CD4-positive, alpha-beta T cell treated with Interleukin-17A for 1 hour (primary cell): ENCODE measurements at places on chromosomes 2 and 18.

DNA sequence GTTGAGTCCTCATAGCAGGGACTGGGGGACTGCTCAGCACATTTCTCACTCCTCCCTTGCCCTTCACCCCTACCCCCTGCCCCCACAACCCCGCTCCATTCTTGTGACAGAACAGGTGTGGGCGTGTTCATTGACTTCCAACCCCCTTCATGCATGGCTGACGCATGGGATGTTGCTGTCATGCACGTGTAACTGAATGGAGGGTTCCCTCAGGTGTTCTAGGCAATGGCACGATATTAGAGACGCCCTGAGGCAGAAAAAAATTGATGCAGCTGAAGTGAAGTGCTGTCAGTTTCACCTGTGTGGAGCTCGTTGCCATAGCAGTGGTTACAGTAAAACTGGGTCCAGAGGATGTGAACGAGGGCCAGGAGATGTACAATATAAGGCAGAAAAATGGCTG is 6.5 kb upstream of the THOC1 start:
- no peak for DNase-seq

DNA sequence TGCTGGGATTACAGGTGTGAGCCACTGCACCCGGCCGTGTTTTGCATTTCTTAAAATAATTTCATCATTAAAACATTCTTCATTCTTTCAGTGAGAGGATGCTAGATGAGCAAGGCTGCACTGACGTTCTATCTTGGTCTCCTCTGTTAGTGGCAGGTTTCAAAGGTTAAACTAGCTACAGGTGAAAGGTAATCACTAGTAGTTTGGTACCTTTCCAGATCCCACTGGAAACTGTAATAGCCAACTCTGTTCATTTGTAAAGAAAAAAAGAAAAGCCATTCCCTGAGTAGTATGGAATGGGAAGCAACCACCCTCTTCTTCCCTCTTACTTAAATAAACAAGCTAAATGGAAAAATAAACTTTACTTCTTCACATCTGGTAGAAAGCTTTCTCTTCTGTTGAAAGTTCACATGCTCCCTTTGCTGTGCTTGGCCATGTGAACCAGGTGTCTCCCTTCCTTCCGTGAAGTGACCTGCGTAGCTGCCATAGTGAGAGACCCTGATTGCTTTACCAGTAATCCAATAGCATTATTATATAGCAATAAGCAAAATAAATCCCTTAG is 94.0 kb downstream of the GREB1L start:
- DNase-seq = no peak

GRCh38 chr2:118202707-118203303 is 114.5 kb downstream of the INSIG2 start:
- DNase-seq = peak; percentile 61

DNA sequence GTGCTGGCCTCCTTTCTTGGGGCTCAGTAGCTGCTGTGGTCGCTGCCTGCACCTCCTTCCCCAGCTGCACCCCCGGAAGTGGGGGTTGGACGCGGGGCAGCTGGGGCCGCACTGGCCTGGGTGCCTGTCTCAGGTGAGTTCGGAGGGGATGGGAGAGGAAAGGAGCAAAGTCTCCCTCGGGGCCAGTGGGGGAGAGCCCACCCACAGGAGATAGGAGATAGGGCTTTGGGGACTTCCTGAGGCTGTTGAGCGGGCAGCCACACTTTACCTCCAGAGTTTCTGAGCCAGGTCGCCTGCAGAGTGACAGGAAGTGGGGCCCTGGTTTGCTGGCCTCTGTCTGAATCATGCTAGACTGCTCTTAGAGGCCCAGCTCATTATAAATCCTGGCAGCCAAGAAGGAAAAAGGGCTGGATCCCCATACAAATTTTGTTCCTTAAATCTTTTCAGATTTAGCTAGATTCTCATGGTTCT is 8.1 kb downstream of the MBP start:
- DNase-seq = peak; percentile 64

DNA sequence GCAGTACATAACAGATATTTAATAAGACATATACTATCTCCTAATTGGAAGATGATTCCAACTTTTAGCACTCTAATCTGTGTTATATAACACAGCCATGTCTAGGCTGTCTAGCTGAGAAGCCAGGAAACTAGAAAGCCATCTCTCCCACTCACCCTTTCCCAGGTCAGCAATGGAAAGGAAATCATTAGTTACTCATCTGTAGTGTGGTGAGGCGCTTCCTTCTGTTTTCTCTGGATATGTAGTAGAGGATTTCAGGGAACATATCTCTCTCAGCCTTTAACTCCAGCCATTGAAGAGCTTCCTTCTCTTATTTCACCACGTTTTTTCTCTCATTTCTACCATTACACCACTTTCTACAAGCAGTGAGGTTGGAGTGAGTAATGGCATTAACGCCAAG is 19.4 kb downstream of the RBBP8 start:
- DNase-seq = no peak

- DNase-seq = no peak
Observed at GRCh38 chr2:53422979-53423378, 344.6 kb upstream of the CHAC2 start.

GRCh38 chr18:26425148-26425531 is 123.2 kb downstream of the KCTD1 start:
- no peak for DNase-seq

DNA sequence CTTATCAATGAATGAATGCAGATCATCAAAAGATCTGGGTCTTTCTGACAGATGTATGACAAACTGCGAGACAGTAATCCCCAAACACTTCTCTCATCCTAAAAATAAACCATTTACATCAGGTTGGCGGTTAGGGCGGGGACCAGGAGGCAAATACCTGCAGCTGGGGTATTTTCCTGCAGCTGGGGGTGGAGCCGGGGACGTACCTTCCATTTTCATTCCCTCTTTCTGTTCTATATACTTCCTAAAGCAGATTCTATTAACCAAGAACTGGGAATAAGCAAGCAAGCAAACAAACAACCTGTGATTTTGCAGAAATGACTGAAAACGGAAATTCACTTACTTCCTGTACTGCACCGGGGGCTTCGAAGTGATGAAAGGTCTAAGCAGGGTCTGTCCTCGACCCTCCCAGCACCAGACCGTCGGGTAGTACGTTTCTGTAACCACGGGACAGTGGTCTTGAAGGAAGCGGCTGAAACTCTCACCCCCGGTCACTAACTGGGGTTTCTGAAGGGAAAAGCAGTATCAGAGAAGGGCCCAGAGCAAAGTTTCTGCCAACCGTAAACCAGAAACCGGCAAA is 1.2 kb downstream of the ABHD3 start:
- peak; percentile 55 for DNase-seq

- DNase-seq = peak; percentile 71
Observed at GRCh38 chr2:42086500-42086953, 38.7 kb downstream of the PKDCC start.

GRCh38 chr2:210859314-210859713 is 302.9 kb downstream of the CPS1 start:
- DNase-seq = no peak

- peak; percentile 63 for DNase-seq
Observed at GRCh38 chr2:233075966-233076339, 15.8 kb downstream of the INPP5D start.

- DNase-seq = no peak
Observed at GRCh38 chr2:31379747-31380146, 34.8 kb downstream of the XDH start.

DNA sequence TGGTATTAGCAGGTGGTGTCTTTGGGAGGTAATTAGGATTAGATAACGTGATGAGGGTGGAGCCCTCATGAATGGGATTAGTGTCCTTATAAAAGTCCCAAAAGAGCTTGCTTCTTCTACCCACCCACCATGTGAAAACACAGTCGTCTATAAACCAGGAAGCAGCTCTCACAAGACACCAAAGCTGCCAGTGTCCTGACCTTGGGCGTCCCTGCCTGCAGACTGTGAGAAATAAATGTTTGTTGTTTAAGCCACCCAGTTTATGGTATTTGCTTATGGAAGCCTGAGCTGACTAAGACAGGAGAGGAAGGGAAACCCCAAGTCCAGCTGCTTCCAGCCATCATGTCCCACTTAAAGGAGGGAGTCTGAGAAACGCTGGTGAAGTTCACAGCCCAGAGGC is 13.6 kb downstream of the ADI1 start:
- no peak for DNase-seq

DNA sequence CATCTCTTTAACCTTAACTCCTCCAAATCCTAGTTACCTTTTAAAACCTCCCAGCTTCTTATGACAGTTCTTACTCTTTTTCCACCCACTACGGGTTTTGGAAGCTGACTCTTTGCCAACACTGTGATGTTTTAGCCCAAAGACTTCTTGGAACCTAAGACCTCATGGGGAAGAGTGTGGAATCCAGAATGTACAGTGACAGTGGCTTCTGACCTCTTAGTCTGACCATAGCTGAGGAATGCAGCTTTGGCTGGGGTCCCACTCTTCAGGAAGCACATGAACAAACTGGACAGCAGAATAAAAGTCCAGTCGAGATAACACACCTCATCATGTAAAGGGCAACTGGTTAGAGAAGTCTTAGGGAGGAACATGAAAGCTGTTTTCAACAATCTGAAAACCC is 161.1 kb upstream of the PKDCC start:
- no peak for DNase-seq

GRCh38 chr2:218081063-218081462 is 12.0 kb downstream of the RUFY4 start:
- DNase-seq = no peak

DNA sequence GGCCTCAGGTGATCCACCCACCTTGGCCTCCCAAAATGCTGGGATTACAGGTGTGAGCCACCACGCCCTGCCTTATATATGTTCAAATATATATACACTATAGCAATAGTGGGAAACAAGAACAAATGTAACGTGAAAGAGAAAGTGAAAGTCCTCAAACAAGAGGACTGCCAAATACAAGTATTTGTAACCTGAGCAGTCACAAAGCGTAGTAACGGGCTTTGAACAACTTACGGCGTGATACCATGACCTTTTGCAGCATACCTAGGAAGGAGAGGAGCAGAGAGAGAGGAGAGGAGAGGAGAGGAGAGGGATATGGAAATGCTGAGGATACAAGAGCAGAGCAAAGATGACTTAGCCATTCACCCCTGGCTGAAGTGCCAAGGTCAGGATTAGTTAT is 113.8 kb upstream of the RGPD4 start:
- DNase-seq = peak; percentile 12

DNA sequence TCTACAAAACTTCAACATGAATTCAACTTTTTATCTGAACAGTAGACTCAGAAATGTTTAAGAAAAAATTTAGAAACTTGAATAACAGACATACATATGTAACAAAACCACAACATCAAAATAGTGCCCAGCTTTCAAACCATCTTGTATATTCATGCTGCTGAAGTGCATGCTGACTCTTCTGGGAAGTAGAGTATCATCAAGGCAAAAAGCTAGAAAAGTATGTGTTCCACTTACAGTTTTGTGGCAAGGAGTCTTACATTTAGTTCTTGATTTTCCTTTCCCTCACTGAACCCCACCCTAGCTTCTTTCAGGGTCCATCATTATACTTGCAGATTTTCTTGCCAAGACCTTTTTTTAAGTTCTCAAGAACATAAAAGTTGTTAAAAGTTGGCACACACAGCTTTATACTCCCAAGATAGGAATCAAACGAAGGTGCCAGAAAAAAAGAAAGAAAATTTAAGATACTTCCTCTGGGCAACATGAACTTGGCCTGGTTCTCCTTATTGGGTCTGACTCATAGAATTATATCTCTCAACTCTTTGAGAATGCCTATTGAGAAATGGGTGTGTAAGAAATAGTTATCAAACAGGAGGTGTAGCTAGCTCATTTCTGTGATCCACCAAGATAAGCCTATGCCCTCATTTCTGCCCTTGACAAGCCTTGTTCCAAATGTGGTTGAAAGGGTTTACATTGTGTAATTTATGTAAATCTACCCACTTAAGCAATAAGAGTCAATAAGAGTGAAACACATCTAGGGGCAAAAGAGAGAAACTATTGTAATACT is 667.6 kb upstream of the ACVR2A start:
- DNase-seq = no peak

- no peak for DNase-seq
Observed at GRCh38 chr2:183666031-183666430, 541.8 kb downstream of the NUP35 start.

DNA sequence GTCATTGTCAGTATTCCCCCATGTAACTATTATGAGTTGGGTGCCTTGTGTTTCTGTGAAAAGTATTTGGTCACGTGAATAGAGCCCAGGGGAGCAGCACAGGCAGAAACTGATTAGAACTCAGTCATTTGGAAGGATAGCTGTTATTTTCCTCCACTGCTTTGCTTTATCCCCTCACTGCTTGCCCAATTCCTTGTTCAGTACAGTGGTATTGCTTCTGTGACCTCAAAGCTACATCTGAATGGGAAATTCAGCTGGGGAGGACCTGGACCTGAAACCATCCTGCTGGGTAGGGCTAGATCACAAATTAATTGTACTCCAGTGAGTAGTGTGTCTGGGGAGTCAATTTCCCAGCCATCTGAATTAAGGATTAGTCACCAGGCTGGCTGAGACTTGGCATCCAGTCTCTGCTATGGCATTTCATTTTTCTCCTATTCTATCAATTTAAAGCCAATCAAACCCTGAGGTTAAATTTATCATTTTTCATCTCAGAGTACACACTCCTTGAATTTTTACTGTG is 1231.6 kb upstream of the GYPC start:
- DNase-seq = no peak

DNA sequence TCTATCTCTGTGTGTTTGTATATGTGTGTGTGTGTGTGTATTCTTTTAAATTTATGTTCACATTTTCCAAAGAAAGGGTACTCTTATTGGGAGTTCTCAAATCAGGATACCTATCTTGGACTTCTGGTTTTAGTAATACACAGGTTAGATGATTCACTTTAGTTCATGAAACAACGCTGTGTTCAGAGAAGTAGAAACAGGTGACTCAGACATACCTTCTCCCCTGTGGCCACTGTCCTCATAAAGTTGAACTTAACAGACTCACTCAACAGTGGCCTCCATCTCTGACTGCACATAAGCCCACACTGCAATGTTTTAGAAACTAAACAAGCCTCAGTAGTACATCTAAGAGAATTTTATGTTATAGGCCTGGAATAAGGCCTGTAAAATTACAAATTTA is 566.6 kb upstream of the VRK2 start:
- DNase-seq = no peak

DNA sequence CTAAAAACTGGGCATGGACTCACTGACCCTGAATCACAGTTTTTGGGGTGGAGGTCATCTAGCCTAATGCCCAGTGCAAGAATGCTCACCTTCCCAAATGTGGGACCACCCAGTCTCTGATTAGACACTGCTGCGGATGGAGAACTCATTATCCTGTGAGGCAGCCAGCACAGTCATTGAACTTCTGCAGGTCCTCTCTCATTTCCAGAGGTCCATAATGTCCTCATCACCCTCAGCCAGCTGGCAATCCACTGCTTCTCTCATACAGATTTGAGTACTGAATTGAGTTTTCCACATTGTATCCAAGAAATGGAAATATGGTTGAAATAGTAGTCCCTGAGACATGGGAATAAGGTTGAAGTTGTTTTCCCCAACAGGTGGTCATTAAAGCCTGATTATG is 5.0 kb upstream of the MYO5B start:
- no peak for DNase-seq

DNA sequence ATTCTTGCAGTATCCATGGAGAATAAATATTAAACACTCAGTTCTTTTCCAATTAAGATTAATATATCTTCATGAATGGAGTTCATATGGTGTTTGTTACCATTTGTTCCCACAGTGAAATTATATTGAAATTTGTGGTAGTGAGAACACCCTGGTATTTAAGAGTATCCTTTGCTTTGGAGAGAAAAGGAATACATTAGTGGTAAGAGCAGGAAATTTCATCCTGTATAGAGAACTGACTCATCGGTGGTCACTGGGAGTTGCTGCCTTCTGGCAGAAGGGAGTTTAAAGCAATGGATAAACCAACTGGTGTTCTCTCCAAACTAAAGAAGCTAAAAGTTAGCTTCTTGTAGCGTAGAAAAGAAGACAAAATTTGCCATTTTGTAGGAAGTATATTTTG is 107.3 kb downstream of the MYO1B start:
- DNase-seq = no peak
